ENCODE measurements at places on chromosomes 7 and 10.

DNA sequence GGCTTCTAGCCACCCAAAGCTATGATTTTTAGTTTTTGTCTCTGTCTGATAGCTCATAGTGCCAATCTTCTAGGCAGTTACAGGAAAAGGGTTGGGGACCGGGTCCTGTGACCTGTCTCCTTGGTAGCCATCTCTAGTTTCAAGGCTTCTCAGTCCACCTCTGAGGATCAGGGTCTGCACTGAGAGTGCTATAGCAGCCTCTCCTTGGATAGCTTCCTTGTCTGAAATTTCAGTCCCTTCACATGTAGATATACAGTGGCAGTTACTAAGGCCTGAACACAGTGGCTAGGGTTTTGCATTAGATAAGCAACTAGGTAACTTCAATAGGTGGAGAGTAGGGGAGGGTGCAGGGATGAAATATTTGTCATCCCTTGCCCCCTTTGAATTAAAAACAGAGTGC, 321.3 kb downstream of the SEMA3D start:
- no peak for DNase-seq

DNA sequence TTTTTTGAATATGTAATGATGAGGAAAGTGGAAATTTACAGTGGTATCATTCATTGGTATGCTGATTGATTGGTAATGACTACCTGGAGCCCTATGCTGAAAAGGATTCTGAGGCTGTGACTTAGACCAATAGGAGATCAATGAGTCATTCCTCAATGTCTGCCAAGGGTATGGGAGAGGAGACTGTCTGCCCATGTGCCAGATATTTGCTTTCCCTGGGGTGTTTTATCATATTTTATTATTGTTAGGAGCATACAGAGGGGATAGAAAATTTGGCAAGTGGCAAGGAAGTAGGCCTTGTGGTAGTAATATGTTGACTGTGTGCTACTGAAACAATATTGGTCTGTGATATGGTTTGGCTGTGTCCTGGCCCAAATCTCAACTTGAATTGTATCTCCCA, 54.8 kb downstream of the ASAH2B start:
- DNase-seq: no peak

- no peak for DNase-seq
These were observed 22.3 kb downstream of the PIK3CG start for GRCh38 chr7:106887421-106887820.

GRCh38 chr10:131090761-131091661, 220.5 kb downstream of the TCERG1L start:
- no peak for DNase-seq

- DNase-seq: no peak
These were observed 2.2 kb upstream of the DNA2 start for GRCh38 chr10:68474021-68474420.
